ENCODE measurements at places on chromosomes 1 and 21. TPM values are rescaled to one million over a fixed set of nuclear protein-coding genes. Genes with fewer than 3 reads are reported as not detected.

CYYR1 gene
- total RNA-seq: 0.15 TPM

CR1L gene
- total RNA-seq: not detected

NPL gene
- total RNA-seq: 2.8 TPM

UTS2 gene
- total RNA-seq: not detected

GSTM4 gene
- total RNA-seq: 28.2 TPM

SERTAD4 gene
- 0.29 TPM for total RNA-seq

SYCP1 gene
- not detected for total RNA-seq

FBXO2 gene
- total RNA-seq: 1.3 TPM

EPS8L3 gene
- total RNA-seq: not detected

RHD gene
- not detected for total RNA-seq

AGT gene
- 2.0 TPM for total RNA-seq

TNFRSF9 gene
- total RNA-seq: 0.17 TPM

CRABP2 gene
- 248 TPM for total RNA-seq
